ENCODE measurements at places on chromosomes 5 and 9. TPM values are rescaled to one million over a fixed set of nuclear protein-coding genes. Genes with fewer than 3 reads are reported as not detected.
A peak's percentile ranks its signal among the peaks of the same experiment; 100 is the strongest.

- peak; percentile 18 for DNase-seq
These were observed 42.1 kb upstream of the STXBP1 start for GRCh38 chr9:127569886-127570401.

The SEMA5A gene
- total RNA-seq, result 40.3 TPM

DNA sequence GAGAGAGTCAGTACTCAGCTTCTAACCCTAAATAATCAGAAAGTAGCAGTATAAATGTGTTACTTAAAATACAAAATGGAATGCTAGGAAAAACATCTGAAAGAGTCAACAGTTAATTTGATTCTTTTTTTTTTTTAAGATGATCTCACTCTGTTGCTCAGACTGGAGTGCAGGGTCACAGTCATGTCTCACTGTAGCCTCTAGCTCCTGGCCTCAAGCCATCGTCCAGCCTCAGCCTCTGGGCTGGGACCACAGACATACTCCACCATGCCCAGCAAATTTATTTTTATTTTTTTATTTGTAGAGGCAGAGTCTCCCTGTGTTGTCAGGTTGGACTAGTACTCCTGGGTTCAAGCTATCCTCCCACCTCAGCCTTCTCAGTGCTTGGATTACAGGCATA lies 424.9 kb downstream of the IRX2 start:
- peak; percentile 24 for DNase-seq

The RASGRF2 gene
- 3.8 TPM for total RNA-seq

DNA sequence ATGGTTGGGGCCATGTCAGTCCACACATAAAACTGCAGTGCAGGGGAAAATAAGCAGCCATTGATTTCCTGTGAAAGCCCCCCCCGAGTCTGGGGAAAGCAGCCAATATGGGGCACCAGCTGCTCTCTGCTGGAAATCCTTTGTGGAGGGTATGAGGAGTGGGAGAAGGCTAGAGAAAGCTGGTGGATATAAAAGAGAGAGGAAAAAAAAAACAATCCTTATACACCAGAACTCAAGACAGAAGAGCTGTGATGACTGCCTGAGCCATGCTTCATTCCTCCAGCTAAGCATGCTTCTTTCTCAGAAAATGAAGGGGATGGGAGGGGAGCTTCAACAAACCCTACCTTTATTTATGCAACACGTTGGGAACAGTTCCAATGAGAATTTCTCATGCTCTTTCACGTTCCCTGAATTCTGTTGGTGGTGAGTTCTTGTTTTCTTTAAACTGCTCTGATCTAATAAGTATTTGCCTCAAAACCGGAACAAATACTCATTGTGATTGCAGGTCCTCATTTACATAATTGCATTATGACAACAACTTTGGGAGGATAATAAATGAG lies 688.0 kb upstream of the SEMA6A start:
- peak; percentile 38 for DNase-seq

The ORM2 gene
- total RNA-seq, result not detected

GRCh38 chr9:110076894-110077725 lies 130.8 kb downstream of the C9orf152 start:
- DNase-seq, result no peak

DNA sequence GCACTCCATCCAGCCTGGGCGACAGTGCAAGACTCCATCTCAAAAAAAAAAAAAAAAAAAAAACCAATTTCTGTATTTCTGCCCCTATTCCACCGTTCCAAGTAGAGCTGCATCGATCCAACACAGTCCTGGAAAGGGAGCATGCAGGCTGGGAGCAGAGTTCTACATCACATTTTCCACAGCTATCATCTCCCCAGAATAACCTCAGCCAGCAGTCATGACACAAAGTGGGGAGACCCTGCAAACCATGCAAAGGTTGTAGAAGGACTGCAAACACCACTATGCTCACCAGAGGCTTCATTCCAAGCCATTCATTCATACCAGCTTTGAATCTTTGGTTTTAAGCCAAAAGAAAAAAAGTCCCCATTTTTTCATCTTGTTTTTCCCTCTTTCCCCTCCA lies 20.8 kb upstream of the ZNF354A start:
- DNase-seq, result no peak

GRCh38 chr5:94691949-94692348 lies 73.5 kb downstream of the SLF1 start:
- peak; percentile 56 for DNase-seq

The ROR2 gene
- 14.0 TPM for total RNA-seq

DNA sequence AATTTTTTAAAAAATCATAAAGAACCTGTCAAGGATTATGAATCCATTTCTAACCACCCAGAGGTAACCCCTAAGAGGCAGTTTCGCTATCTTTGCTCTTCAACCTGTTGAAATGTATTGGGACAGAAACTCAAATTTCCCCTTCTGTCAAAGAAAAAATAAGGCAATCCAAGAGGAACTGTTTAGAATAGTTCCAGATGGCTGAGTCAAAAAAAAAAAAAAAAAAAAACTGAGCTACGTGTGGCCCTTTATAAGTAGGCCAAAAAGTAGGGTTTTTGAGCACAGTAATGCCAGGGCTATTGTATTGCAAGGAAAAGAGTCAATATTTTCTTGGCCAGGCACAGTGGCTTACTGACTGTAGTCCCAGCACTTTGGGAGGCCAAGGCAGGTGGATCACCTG lies 94.9 kb downstream of the RAD23B start:
- DNase-seq, result no peak

GRCh38 chr5:3321923-3322322 lies 273.7 kb upstream of the IRX1 start:
- no peak for DNase-seq
